ENCODE measurements at places on chromosomes 3 and 15.

DNA sequence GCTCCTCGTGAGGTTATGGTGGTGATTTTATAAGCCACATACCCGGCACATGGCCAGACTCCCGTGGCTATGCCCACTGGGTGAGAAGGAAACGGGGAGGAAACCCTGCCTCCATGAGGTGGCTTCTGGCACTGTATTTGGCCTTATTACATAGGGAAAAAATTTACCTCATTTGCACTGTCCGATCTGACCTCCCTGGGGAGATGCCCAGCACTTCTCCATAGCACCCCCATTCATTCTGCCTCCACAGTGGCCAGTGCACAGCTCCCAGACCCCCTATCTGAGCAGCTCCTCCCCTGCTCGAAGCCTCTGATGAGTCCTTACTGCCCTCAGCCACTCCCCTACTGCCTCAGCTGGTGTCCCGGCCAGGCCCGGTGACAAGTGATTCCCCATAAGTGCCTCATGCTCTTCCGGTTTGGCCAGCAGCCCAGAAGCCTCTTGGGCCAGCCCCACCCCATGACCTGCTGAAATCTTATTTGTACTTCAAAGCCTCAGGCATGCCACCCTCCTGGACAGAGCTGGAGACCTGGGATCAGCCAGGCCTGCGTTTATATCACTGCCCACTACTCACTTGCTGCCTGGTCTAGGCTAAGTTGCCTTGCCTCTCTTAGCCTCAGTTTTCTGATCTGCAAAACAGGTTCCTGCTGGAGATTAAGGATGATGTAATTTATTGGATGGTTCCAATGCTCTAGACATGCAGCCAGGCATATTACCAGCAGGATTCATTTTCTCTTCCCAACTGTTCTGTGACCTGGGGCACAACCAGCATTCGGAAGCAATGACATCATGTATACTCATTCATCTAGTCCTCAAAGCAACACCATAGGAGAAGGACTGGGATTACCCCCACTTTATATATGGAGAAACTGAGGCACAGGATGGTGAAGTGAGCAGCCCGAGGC is 30.6 kb upstream of the SLC6A6 start:
- peak; percentile 8 for DNase-seq

DNA sequence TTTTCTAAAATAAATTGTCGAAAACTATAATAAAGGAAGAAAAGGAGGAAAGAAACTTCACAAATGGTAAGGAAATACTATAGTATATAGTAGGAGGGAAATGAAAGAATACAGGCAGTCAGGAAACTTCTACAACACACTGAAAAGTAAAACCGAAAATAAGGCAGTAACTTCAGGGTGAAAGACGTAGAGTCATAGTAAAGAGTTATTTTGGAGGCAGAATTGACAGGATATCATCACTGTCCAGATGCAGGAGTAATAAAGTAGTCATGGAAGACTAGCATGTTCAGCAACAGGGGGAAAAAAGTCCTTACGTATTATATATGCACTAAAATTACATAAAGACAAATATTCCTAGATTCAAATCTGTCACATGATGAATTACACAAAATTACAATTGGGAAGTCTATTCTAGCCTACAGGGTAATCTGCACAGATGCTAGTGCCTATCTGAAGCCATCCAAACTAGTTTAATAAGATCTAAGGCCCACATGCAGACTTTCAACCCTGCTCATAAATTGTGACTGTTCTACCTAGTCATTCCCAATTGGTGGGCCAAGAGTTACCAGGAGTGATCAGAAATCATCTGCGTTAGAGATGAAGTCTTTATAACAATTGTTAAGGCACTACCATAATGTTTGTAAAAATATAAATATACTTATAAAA is 14.0 kb downstream of the VPS13C start:
- no peak for DNase-seq

DNA sequence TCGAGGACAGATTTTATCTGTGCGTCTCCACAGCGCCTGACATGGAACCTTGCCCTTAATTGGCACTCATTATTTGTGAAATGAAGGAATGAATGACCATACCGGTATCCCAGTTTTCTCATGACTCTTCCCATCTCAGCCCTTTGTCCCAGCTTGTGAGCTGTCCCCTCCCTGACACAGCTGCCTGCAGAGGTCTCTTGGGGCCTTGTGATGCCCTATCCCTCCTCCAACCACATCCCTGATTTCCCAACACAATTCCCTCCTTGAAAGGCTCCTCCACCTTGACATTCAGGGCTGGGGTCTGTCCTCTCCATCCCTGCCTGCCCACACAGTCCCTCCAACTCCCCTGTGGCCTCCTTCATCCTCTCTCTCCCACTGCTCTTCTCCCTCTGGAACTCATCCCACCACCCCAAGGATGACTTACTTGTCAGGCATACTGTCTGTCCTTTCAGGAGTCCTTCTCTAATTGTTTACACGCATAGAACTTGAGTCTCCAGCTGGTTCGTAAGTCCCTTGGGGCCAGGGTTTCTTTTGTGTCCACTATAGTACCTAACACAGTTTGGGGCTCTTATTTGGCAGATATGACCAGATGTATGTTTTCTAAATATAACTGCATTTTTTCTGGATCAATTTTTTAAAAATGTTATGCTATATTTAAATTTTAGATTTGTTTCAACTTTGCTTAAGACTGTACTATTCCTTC is 35.6 kb upstream of the FILIP1L start:
- DNase-seq, result no peak

- DNase-seq, result no peak
These were observed 56.0 kb upstream of the FLNB start for GRCh38 chr3:57952208-57952631.

GRCh38 chr15:88747631-88748030 is 55.6 kb upstream of the ACAN start:
- no peak for DNase-seq

GRCh38 chr3:153370680-153371079 is 208.7 kb downstream of the RAP2B start:
- DNase-seq, result no peak

- DNase-seq, result no peak
These were observed 754 bp downstream of the B3GNT5 start for GRCh38 chr3:183253528-183254486.

- no peak for DNase-seq
These were observed 27.6 kb downstream of the SLC6A6 start for GRCh38 chr3:14430053-14430452.

GRCh38 chr3:101542957-101543356 is 18.7 kb upstream of the TRMT10C start:
- DNase-seq, result no peak

DNA sequence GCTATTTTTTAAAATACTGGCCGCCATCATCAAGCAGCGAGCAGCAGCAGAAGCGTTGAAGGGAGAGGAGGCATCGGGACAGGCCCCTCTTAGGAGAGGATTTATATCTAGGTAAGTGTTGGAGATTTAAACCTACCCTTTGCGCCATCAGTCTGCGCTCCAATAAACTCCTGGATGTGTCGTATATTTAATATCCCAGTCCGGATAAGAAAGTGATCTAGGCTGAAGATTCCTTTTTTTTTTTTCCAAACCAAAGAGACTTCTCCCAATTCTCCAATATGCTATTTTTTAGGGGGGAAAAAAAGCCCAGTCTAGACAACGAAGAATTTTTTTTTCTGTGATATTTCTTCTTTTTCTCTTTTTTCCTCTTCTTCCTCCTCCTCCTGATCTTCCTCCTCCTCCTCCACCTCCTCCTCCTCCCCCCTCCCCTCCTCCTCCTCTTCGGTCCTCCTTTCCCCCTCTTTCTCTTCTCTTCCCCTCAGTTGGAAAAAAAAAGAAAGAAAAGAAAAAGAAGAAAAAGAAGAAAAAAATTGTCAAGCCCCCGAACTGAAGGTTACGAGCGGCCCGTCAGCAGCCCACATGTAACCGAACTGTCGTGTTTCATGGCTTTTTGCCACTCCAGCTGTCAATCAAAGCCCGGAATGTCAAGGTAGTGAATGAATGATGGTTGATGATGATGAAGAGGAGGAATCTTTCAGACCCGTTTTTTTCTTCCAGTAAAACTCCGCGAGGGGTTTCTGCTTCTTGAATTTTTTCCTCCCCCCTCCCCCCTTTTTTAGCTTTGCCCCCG is 835 bp downstream of the MEIS2 start:
- DNase-seq, result no peak

Measured in AG09309 (cell line).